Naive thymus-derived CD8-positive, alpha-beta T cell (primary cell): ENCODE measurements at places on chromosomes 3 and 15. TPM values are rescaled to one million over a fixed set of nuclear protein-coding genes. Genes with fewer than 3 reads are reported as not detected.

- peaks cover 21% of the 10 kb centered on the region for H3K27me3 ChIP-seq
- no peak overlapping the region for H3K27ac ChIP-seq
- no peak overlapping the region for H3K4me3 ChIP-seq
- H3K4me1 ChIP-seq, result no peaks in the 10 kb centered on the region
Measured at GRCh38 chr3:190092250-190092649, 28.4 kb downstream of the P3H2 start.

- H3K4me1 ChIP-seq, result no peaks in the 10 kb centered on the region
- H3K4me3 ChIP-seq, result no peak overlapping the region
- no peaks in the 10 kb centered on the region for H3K36me3 ChIP-seq
- DNase-seq, result no peak
Measured at GRCh38 chr3:87437765-87438164, 161.4 kb upstream of the POU1F1 start.

GRCh38 chr3:15427981-15428380 is 583 bp downstream of the EAF1 start:
- no peak for DNase-seq
- H3K27me3 ChIP-seq, result no peaks in the 10 kb centered on the region
- peaks cover 34% of the 10 kb centered on the region for H3K4me1 ChIP-seq
- H3K27ac ChIP-seq, result peak overlapping the region; percentile 93
- peaks cover 43% of the 10 kb centered on the region for H3K36me3 ChIP-seq
- H3K4me3 ChIP-seq, result peak overlapping the region; percentile 99

DNA sequence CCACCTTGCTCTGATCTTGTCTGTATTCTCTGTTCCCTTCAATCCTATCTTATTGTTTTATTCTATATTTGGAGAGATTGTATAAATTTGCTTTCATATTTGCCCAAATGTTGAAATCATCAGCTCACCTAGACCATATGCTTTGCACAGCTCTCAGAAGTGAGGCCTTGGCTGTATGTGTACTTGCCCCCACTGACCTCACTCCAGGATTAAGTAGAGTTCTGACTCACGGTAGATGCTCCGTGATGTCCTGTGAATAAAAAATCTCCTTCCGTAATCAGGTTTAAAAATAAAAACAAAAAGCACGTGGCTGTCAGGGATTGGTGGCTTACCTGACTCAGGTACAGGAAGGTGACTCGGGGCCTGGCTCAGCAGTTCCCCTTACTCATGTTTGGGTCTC is 162.2 kb downstream of the RYR3 start:
- no peaks in the 10 kb centered on the region for H3K36me3 ChIP-seq
- peaks cover 11% of the 10 kb centered on the region for H3K27me3 ChIP-seq
- H3K4me3 ChIP-seq, result no peak overlapping the region
- no peak overlapping the region for H3K27ac ChIP-seq
- no peaks in the 10 kb centered on the region for H3K4me1 ChIP-seq

DNA sequence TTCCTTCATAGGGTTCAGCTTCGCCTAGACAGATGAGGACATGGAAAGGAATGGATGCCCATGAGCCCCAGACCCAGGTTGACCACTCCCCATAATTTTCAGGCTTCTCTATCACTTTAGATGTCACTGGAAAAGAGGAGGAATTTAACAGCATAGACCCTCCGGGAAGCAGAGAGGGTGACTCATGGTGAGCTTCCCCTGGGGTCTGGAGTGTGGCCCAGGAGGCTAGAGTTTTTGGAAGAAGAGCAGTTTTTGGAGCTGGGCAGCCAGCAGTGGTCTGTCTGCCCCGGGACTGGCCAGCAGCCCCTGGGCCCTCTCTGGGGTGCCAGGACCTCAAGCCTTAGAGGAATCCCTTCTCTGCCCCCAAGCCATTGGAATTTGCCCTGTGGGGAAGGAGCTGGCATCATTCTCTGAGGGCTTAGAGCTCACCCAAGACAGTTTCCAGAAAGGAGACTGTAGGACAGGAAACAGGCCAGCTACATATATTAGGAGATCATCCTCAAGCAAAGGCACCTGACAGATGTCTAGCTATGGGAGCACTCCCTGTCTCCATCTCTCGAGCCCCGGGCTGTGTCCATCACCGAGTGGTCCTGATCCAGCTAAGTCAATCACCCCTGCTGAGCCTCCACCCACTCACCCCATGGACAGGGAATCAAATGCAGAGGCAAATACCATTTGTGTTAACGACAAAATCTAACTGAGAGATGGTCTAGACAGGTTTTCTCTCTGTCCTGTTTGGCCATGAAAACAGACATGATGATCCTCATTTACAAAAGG is 67.3 kb downstream of the MEGF11 start:
- peaks cover 4% of the 10 kb centered on the region for H3K4me1 ChIP-seq
- DNase-seq, result no peak
- peaks cover 39% of the 10 kb centered on the region for H3K27me3 ChIP-seq
- no peak overlapping the region for H3K4me3 ChIP-seq
- no peak overlapping the region for H3K27ac ChIP-seq

DNA sequence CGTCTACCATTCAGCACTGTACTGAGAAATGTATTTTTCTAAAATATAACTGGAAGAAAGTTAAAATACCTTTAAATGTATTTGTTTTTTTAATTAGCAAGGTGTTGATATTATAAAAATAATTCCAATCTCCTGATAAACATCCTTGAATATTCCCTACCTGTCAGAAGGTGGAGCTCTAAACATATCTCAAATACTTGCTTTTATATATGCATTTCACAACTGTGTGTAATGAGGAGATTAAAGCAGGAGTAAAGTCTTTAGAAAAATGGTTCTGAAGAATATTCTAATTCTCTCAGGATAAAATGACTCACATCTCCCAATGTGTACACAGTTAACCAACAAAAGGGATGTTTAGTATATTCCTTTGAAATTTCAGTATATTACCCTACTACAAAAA is 422.7 kb downstream of the PLCL2 start:
- DNase-seq, result no peak
- no peaks in the 10 kb centered on the region for H3K27me3 ChIP-seq
- H3K4me3 ChIP-seq, result no peak overlapping the region
- peaks cover 7% of the 10 kb centered on the region for H3K36me3 ChIP-seq
- peaks cover 9% of the 10 kb centered on the region for H3K4me1 ChIP-seq

- H3K4me3 ChIP-seq, result no peak overlapping the region
- no peak for DNase-seq
- no peaks in the 10 kb centered on the region for H3K4me1 ChIP-seq
- no peak overlapping the region for H3K27ac ChIP-seq
Measured at GRCh38 chr15:73069109-73069508, 16.8 kb downstream of the NEO1 start.

GRCh38 chr15:54836052-54836795 is 360.5 kb downstream of the RSL24D1 start:
- no peak for DNase-seq
- H3K4me1 ChIP-seq, result no peaks in the 10 kb centered on the region
- no peak overlapping the region for H3K4me3 ChIP-seq
- H3K27me3 ChIP-seq, result peaks cover 11% of the 10 kb centered on the region
- H3K27ac ChIP-seq, result no peak overlapping the region

GRCh38 chr3:8635631-8636030 is 9.0 kb downstream of the SSUH2 start:
- H3K4me3 ChIP-seq, result no peak overlapping the region
- no peak for DNase-seq
- no peak overlapping the region for H3K27ac ChIP-seq
- no peaks in the 10 kb centered on the region for H3K4me1 ChIP-seq
- H3K27me3 ChIP-seq, result peaks cover 2% of the 10 kb centered on the region

DNA sequence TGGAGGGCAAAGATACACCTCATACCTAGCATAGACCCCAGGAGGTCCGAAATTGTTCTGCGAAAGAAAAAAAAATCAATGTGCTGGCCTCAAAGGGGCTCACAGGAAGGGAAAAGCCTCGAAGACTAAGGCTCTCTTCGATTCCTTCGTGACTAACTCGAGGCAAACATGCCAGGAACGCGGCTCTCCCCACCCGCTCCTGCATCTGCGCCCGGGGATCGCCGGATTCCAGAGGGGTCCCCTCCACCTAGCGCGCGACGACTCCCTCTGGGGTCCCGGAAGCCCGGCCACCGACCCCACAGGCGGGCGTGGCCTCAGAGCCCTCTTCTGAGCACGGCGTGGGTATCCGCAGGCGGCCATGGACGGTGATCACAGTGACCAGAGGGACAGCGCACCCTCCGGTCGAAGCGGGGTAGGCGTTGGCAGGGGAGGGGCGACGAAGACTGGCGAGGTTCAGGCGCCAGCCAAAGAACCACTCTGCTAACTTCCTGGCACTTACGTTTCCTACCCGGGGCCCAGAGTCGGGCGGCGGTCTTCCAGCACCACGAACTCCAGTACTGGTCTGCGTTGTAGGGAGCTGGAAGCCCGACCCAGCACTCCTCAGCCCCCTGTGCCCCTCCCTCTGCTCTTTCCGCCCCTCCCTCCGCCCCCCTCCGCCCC is 515 bp upstream of the EIF3J start:
- DNase-seq, result no peak
- peak overlapping the region; percentile 87 for H3K4me3 ChIP-seq
- H3K27me3 ChIP-seq, result no peaks in the 10 kb centered on the region

DNA sequence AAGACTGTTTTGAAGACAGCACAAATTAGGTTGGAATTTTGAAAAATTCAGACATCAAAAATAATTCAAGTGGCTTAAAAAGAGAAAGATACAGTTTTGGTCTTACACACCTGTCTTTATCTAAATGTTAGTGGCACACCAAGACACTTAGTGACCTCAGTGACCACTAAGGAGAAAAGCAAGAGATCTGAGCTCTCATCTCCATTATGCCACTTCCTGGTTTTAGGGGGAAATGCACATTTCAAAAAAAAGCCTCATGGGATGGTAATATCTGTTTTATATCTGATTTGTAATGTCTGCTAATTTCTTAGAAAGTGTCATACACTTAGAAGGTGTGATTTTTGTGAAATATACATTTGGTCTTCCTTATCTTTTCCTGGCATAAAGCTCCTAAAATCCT is 16.4 kb downstream of the IL12A start:
- H3K4me1 ChIP-seq, result no peaks in the 10 kb centered on the region
- H3K4me3 ChIP-seq, result no peak overlapping the region
- H3K36me3 ChIP-seq, result no peaks in the 10 kb centered on the region
- no peak for DNase-seq

DNA sequence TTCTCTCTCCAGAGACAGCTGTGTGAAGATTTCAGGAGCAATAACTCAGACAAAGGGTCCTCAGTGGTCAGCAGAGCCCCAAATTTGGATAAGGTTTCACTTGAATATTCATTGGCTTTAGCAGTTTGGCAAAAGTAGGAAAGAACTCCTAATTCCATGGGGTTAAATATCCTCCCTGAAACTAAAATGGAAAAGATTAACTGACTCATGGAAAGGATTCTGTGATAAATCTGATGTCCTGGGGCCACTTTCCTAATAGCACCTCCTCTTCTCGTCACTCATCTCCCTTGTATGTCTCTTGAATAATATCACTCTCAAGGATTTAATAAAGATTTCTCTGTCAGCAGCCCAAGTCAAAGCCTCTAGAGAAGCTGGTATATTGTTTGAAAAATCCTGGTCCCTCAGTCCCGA is 33.3 kb upstream of the TBC1D23 start:
- H3K27me3 ChIP-seq, result no peaks in the 10 kb centered on the region
- no peak overlapping the region for H3K27ac ChIP-seq
- H3K36me3 ChIP-seq, result no peaks in the 10 kb centered on the region

DNA sequence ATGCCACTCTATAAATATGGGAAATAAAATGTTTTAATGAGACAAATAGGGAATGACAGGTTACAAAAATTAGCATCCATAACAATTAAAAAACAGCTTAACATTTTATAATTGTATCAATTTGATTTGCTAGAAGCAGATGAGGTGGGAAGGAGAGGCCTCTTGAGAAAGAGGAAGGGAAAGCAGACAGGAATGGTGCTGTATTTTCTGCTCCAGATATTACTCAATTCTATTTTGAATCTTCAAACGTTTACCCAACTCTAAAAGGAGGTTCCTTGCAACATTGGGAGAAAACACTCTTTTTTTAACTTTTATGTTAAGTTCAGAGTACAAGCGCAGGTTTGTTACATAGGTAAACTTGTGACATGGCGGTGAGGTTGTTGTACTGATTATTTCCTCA is 44.9 kb upstream of the ALDH1A3 start:
- peaks cover 30% of the 10 kb centered on the region for H3K27me3 ChIP-seq
- no peak overlapping the region for H3K27ac ChIP-seq
- no peak for DNase-seq
- H3K36me3 ChIP-seq, result peaks cover 4% of the 10 kb centered on the region
- H3K4me3 ChIP-seq, result no peak overlapping the region

DNA sequence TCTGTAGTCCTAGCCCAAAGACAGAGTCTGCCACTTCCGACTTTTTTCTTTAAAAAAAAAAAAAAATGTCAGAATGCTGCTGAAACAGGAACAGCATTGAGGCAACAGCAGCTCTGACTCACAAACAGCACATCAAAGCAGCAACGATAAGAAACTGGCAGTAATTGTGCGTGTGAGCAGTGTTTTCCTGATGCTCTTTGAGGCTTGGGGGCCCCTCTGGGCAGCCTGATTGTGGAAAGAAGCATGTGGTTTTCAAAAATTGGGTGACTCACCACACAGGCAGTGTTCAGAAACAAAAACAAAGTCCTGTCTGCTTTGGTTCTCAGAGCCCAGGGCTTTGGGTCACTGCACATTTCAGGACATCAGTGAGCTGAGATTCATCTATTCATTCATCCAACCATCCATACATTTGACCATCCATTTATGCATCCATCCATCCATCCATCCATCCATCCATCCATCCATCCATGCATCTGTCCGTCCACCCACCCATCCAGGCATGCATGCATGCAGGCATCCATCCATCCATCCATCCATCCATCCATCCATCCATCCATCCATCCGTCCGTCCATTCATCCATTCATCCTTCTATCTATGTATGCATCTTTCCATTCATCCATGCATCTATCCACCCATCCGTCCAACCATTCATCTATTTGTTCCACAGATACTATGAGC is 308.4 kb downstream of the RPLP1 start:
- H3K4me3 ChIP-seq, result peak overlapping the region; percentile 70
- peaks cover 58% of the 10 kb centered on the region for H3K4me1 ChIP-seq
- peak overlapping the region; percentile 81 for H3K27ac ChIP-seq
- H3K36me3 ChIP-seq, result no peaks in the 10 kb centered on the region
- peak; percentile 74 for DNase-seq

DNA sequence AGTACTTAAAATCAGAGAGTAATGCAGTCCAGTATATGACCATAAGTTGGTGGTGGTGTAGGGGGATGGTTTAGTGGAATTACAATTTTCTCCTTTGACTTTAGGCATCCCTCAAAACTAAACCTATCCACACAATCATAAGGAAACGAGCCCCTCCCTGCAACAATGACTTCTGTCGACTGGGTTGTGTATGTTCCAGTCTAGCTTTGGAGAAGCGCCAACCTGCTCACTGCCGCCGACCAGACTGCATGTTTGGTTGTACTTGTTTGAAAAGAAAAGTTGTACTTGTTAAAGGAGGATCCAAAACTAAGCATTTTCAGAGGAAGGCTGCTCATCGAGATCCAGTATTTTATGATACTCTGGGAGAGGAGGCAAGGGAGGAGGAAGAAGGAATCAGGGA is 52.8 kb downstream of the MGA start:
- H3K27me3 ChIP-seq, result no peaks in the 10 kb centered on the region
- H3K27ac ChIP-seq, result no peak overlapping the region
- H3K4me1 ChIP-seq, result peaks cover 2% of the 10 kb centered on the region
- peaks cover 79% of the 10 kb centered on the region for H3K36me3 ChIP-seq
- H3K4me3 ChIP-seq, result no peak overlapping the region

STRIT1 gene
- polyA plus RNA-seq, result not detected

GP9 gene
- not detected for polyA plus RNA-seq

MINAR1 gene
- not detected for polyA plus RNA-seq

KBTBD13 gene
- not detected for polyA plus RNA-seq

TRH gene
- polyA plus RNA-seq, result not detected

NPAP1 gene
- polyA plus RNA-seq, result not detected
